Breast epithelium (tissue), 4 donors: ENCODE measurements at places on chromosomes 5 and 9. TPM values are rescaled to one million over a fixed set of nuclear protein-coding genes. Genes with fewer than 3 reads are reported as not detected.

DNA sequence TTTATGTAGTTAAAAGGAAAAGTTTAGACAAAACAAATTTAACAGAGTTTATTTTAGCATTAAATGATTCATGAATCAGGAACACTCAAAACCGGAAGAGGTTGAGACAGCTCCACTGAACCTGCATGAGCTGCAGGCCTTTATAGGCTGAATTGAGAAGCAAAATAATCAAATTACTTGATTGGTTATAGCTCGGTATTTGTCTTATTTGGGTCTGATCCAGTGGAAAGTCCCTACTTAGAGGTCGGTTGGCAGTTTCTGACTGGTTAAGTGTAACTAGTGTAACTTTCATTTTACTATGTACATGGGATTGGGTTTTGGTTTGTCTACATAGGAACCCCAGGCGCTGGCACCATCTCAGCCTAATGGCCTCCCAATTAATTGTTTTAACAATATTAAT is 74.1 kb upstream of the PIK3R1 start:
- DNase-seq = no peak

DNA sequence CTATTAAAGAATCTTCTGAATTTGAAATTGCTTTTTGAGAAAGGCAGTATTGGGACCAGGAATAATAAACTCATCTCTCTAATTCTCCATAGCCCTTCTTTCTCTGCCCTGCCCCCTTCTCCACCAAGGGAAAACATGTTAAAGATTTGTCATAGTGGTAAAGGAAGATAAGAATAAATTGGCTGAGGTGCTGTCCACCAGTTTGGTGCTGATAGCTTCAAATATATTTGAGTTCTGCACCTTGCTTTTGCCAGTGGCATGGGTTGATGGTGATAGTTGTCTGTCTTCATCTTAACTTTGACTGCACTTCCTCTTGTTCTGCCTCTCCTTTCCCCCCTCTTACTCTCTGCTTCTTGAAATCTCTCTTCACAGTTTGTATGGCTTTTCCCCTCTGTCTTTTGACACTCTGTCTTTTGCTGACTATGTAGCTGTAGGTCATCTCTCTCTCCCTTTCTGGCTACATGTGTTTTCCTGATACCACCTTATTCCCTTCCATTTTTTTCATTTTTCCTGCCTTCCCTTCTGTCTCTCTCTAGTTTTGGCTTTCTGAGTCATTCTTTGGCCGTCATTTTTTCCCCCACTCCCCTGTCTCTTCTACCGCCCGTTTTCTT is 56.6 kb downstream of the NDUFS4 start:
- DNase-seq = no peak

GRCh38 chr9:38194870-38195269 is 125.8 kb upstream of the SHB start:
- no peak for DNase-seq

- DNase-seq = no peak
Measured at GRCh38 chr5:6827526-6828219, 114.4 kb downstream of the TENT4A start.

GRCh38 chr9:1454211-1454610 is 404.1 kb downstream of the DMRT2 start:
- no peak for DNase-seq

- no peak for DNase-seq
Measured at GRCh38 chr5:143865426-143866025, 53.6 kb downstream of the HMHB1 start.

DNA sequence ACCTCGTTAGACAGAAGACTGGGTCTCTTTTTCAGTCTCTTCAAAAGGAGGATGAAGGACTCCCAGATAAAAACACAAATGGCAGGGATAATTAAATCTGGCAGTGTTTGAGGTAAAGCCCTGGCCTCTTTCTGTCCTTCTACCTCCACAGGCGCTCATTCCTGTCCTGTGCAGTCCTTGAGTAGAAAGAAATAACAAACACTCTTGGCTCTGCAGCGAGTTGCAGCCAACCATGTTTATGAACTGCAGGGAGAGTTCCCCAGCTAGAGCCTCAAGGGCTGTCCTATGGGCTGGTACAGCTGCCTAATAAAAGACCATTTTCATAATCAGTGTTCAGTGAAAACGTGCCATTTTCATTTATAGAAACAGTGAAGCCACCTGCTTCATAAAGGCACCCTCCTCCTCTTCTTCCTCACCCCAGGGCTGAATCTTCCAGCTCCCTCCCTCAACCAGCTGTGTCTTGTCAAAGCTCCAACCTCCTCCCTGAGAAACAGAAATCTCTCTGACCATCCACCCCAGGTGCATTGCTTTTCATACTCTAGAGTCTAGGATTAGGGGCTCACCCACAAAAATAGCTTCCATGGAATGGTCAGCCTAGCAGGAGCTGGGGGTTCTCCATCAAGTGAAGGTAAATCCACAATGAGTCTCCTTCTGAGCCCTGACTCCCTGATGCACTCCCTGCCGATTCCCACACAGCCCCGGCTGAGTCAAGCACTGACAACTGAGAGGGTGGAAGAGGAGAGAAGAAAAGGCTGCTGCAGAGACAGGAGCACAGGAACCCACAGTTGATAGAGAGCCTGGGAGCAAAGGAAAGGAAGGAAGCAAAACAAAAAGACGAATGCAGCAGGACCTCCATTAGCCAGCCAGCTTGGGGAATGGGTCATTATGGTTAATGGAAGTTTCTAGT is 150.7 kb downstream of the CMYA5 start:
- DNase-seq = no peak

GRCh38 chr9:134544388-134545214 is 97.0 kb upstream of the COL5A1 start:
- DNase-seq = no peak

DNA sequence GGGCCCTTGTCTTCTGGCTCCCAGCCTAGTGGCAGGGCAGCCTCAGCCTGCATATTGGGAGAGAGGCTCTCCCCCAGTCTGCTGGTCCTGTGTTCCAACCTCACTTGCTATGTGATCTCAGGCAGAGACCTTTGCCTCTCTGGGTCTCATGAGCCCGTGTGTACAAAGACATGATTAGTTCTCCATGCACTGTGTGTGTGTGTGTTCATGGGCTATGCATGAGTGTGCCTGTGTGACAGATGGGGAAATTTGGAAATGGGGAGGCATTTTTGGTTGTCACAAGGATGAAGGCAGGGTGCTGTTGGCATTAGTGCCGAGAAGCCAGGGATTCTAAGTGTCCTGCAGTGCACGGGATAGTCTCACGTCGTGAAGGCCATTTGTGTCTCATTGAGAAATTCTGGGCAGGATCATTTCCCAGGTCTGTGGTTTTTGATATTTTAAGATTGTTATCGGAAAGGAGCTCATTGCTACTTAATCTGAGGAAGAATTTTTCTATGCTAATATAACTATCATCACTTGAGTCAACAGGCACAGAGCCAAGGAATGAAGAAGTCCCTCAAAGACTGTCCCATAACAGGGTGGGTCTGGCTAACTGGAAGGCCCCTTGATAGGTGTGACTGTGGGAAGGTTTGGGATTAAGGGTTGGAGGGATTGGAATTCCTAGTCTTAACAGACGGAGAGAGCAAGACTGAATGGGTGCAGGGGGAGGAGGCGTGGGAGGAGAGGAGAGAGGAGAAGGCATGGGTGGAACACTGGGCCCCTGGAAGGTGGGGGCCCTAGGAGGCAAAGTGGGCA is 168.5 kb downstream of the RGS3 start:
- no peak for DNase-seq

DNA sequence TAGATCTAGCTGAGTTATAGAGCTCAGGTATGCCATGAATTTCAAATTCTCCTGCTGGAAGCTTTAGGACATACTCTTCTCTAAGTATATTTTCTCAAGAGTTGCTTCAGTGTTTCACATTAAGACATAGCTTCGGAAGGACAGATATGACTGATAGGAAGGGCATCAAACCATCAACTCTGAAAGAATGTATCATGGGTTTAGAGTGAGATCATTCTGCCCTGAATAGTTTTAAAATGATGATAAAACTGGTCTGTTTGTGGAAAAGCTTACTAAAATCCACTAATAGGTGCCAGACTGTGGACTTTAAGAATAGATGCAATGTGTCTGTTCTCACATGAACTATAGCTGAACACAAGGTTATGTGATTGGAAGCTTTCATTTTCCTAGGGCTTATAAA is 8.4 kb downstream of the SPEF2 start:
- DNase-seq = no peak

DNA sequence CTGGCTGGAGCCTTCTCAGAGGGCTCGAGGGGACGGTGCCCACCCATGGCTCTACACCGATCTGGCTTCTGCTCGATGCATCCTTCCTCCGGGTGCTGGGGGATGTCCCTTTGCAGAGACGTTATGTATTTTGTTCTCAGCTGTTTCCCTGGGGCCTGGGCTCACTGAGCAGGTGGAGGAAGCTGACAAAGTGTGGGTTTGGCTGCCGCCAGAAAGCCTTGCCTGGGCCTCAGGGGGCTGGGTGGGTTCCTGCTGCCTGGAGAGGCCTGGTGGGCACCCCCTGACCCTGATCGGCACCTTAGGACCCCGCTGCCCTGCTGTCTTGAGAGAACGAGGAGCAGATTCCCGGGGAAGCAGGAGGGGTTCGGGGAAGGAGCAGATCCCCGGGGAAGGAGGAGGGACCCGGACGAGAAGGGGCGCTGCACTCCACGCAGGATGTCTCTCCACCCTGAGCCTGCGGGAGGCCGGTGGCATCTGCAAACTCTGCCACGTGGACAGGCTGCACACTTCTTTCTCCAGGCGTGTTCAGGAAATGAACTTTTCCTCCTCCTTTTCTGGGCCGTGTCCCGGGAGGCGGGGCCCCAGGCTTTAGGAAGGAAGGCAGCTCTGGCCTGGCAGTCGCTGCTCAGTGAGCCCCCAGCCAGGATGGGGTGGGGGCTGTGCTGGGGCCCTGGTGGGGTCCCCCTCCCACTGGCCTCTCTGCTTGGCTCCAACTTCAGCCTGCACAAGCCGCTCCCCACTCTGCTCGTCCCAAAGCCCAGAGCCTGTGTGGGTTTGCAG is 148.9 kb downstream of the RXRA start:
- DNase-seq = no peak

GRCh38 chr5:149904293-149904886 is 40.2 kb downstream of the PDE6A start:
- DNase-seq = no peak

GRCh38 chr9:127444283-127444920 is 6.8 kb downstream of the RPL12 start:
- no peak for DNase-seq

DNA sequence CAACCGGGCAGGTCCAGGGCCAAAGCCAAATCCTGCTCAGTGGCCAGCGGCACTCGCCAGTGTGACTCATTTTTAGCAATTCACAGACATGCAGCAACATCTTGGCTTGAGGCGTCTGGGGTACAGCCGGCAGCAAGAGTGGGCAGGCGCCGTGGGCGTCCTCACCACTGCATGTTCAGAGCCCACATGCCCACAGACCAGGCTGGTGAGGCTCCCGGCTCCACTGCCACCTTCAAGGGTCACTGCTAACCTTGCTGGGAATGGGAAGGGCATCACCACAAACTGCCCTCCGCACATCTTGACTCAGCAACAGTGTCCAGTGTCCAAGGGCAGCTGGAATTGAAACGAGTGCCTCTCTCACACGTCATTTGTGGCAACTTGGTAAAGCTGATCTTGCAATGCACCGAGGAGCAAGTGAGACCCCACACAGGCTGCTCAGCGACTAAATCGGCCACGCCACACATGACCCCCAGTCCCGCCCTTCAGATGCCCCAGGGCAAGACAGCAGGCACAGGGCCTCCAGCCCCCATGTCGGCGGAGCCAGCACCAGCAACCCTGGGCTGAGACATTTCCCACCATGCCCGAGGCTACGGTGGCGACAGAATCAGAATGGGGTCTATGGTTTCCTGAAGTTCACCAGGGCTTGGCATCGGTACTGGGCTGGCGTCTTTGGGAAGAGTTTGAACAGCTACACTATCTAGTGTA is 140.3 kb downstream of the ROR2 start:
- no peak for DNase-seq

GRCh38 chr5:73996151-73996755 is 370.3 kb downstream of the ARHGEF28 start:
- DNase-seq = no peak

GRCh38 chr5:53083927-53084326 is 25.6 kb downstream of the MOCS2 start:
- no peak for DNase-seq

Gene WDR38
- total RNA-seq = 0.33 TPM

Gene CNTLN
- total RNA-seq = 19.7 TPM

Gene GARIN3
- not detected for total RNA-seq

Gene WHRN
- total RNA-seq = 2.4 TPM

Gene ITGA1
- total RNA-seq = 36.6 TPM

Gene TRIM36
- total RNA-seq = 6.9 TPM

Gene SRP19
- total RNA-seq = 33.0 TPM

Gene TRPM3
- total RNA-seq = 0.33 TPM
